ENCODE measurements at places on chromosomes 6 and 20.
A peak's percentile ranks its signal among the peaks of the same experiment; 100 is the strongest.

GRCh38 chr20:9359561-9360308 is 154.7 kb upstream of the LAMP5 start:
- DNase-seq, result peak; percentile 67

- DNase-seq, result peak; percentile 68
These were observed 806 bp downstream of the LEMD2 start for GRCh38 chr6:33787954-33788693.

- DNase-seq, result no peak
These were observed 810.7 kb downstream of the MAFB start for GRCh38 chr20:39878320-39878719.

GRCh38 chr20:49894073-49894470 is 21.3 kb downstream of the SPATA2 start:
- DNase-seq, result no peak

GRCh38 chr6:40585651-40586269 is 1.4 kb downstream of the LRFN2 start:
- DNase-seq, result peak; percentile 21

DNA sequence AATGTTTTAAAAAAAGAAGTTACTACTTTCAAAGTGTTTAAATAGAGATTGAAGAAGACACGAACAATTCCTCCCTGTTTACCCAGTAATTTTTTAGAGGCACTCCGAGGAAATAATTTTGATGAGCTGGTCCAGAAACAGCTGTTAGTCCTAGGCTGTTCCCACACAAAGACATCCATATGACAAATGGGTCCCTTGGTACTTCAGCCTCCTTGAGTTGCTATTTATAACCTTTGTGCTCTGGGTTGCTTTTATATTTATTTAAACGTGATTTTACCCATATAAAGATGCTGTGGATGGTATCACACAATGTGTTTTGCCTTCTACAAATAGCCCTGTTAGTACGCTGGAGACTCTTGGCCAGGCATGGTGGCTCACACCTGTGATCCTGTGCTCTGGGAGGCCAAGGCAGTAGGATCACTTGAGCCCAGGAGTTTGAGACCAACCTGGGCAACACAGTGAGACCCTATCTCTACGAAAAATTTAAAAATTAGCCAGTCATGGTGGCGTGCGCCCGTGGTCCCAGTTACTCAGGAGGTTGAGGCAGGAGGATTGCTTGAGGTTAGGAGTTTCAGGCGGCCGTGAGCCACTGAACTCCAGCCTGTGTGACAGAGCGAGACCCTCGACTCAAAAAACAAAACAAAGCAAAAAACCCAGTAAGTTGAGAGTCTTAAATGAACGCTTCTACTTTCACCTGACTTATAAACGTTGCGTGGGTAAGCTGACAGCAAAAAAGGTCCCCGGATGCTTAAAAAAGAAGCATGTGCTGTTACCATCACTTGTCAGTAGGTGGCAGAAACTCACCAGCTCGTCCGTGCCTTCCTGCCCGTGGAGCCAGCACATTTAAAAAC is 56.9 kb upstream of the ARMH2 start:
- peak; percentile 57 for DNase-seq

DNA sequence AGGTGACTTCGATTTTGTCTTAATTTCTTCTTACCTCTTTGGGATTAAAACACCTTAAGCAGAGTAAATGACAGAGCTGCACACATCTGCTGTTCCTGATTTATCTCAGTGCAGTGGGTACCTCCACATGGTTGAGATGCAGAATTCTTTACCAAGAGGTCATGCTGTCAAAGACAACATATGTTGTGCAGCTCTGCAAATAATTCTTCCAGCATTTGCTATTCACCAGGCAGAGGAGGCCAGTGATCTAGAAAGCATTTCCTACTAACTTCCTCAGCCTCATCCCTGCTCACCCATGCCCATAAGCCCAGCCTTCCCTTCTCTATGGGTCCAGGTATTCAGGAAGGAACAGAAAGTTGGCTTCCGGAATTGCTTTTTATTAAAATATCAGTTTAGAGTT is 109.3 kb downstream of the THBS2 start:
- DNase-seq, result no peak

DNA sequence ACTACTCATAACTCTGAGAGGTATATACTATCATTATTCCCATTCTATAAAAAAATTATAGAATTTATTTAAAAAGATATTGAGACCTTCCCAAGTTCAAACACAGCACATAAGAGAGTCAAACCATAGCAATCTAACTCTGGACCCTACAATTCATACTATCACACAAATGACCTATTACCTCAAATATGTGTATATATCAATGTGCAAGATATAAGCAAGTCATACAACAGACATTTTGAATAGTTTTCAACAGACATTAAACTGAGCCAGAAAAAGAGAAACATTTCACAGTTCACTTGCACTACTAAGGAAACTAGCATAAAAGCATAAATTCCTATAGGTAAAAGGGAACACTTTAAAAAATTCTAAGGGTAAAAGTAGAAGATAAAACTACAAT is 11.7 kb downstream of the PHIP start:
- no peak for DNase-seq

- no peak for DNase-seq
These were observed 568.2 kb downstream of the HDGFL1 start for GRCh38 chr6:23137611-23138010.

- DNase-seq, result no peak
These were observed 114.7 kb downstream of the PRIM2 start for GRCh38 chr6:57432157-57432556.

GRCh38 chr6:75563032-75563431 is 38.6 kb upstream of the SENP6 start:
- DNase-seq, result no peak

DNA sequence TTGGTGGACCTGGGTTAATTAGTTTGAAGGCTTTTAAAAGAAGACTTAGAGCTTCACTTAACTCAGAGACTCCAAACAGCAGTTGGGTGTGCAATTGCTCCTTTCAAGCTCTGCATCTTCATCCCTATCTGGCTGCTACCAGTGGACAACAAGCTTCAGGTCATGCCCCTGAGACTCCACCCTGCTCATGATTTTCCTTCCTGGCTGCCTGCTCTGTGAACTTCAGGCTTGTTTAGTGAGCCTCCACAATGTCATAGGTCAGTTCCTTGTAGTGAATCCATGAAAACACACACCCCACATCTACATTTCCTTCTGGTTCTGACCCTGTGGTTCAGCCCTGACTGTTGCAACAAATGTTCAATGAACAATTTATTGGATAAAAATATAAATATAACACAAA is 61.1 kb upstream of the MARCKS start:
- peak; percentile 48 for DNase-seq

DNA sequence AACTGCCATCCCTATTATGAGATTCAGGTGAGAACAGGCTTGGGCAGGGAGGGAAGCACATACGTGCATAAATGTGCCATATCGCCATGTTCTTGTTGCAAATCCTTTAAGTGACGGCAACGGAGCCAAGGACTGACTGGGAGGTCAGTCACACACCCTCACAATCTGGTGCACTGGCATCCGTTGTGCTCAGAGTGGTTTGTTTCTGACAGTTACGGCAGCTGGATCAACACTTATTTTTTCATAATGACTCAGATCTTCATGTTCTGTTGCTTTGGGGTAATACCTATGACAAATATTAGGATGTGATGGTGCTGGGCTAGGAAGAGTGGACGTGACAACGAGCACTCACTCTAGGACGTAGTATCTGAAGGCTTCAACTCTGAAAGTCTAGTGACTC is 56.2 kb upstream of the PREP start:
- DNase-seq, result no peak

DNA sequence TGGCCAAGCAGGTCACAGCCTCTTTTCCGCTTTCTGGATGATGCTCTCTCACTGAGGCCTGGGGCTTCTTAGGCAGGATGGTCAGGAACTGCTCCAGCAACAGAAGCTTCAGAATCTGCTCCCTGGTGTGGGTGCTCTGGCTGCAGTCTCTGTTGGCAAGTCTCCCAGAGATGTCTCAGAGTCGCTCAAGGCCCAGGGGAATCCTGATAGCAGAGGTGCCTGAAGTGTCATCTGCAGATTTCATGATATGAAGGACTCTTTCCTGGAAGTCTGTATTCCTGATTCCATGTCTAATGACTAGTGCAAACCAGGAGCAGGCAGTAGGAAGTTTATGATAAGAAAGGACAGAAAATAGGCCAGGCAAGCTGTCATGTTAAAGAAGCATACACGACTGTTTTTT is 20.3 kb downstream of the ZSCAN31 start:
- no peak for DNase-seq

DNA sequence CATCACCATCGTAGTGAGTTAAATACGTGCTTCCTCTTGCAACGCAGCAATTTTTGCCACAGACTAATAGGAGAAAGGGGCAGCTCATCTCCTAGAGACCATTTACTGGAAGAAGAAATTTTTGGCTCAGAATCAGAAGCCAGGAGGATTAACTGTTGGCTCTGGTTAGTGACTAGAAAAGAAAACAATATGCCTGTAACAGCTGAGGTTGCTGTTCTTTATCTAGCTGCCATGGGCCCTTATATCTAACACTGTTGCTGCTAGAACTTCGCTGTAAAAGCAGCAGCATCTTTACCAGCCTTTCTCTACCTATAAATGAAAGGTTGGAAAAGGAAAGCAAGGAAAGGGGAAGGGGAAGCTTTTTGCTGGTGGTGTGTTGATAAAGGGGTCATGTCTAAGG is 65.9 kb downstream of the FAM135A start:
- DNase-seq, result no peak

DNA sequence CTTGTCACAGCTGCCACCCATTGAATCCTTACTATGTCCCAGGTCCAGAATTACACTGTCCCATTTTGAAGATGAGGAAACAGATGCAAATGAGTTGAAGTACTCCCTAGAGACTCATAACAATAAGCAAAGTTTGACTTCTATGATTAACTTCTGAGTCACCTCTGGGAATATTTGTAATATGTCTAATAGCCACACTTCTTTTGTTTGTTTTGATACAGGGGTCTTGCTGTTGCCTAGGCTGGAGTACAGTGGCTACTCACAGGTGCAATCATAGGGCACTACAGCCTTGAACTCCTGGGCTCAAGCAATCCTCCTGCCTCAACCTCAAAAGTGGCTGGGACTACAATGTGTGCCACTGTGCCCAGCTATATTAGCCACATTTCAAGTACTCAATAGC is 11.4 kb upstream of the SOX12 start:
- no peak for DNase-seq

DNA sequence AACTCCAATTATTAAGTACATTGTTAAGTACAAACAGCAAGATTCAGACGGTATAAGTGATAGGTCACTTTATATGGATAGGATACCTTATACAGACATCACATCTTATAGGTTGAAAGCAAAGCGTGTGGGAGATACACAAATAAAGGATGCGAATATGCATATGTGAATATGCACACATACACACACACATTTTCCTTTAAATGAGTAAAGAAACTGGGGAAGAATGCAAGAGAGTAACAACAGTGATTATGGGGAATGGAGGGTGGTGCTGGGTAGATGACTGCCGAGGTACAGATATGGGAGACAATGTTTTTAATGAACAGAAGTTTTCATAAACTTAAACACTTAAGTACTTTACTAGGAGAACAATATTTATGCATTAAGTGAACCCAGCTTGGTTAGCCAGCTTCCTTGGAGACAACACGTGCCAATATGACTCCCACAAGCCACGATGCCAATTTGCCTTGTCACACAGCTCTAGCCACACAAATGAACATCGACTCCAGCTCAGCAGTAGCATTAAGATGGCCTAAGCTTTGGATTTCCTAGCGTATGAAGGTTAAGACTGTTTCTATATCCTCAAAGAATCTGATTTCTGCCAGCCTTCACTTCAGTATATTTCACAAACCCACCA is 96.6 kb downstream of the EPB41L2 start:
- DNase-seq, result no peak

- DNase-seq, result no peak
These were observed 1372.1 kb downstream of the EPHA7 start for GRCh38 chr6:92047152-92047850.

GRCh38 chr6:156748504-156748903 is 28.7 kb upstream of the ARID1B start:
- DNase-seq, result no peak

DNA sequence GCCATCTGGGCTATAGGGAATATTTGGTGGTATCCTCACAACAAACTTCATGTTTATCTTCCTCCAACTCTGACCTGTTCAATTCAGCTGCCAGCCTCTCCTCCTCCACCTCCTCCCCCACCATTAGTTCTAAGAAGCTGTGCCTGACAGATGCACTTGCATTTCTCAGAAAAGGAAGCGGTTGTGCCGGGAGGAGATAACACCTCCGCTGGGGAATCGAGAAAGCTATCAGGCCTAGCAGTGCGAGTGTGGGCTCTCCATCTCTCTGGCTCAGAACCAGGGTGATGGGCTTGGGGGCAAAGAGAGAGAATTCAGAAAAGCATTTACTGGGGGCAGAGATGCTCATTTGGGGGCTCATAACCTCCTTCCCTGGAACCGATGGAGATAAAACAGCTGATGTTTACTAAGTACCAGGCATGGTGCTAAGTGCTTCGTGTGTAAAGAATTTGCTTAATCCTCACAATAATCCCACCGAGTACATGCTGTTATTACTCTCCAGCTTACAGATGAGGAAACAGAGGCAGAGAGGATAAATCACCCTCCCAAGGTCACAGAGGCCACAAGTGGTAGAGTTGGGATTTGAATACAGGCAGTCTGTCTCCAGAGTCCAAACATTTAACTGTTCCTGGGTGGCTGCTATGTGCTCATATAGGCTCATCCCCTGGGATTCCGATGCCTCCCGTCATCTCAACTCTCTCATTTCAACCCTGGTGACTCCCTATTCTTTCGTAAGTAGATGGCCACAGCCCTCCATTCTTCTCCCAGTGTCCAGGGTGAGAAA is 38.3 kb downstream of the COX4I2 start:
- DNase-seq, result peak; percentile 40

GRCh38 chr20:48460681-48461080 is 367.1 kb downstream of the PREX1 start:
- DNase-seq, result no peak

DNA sequence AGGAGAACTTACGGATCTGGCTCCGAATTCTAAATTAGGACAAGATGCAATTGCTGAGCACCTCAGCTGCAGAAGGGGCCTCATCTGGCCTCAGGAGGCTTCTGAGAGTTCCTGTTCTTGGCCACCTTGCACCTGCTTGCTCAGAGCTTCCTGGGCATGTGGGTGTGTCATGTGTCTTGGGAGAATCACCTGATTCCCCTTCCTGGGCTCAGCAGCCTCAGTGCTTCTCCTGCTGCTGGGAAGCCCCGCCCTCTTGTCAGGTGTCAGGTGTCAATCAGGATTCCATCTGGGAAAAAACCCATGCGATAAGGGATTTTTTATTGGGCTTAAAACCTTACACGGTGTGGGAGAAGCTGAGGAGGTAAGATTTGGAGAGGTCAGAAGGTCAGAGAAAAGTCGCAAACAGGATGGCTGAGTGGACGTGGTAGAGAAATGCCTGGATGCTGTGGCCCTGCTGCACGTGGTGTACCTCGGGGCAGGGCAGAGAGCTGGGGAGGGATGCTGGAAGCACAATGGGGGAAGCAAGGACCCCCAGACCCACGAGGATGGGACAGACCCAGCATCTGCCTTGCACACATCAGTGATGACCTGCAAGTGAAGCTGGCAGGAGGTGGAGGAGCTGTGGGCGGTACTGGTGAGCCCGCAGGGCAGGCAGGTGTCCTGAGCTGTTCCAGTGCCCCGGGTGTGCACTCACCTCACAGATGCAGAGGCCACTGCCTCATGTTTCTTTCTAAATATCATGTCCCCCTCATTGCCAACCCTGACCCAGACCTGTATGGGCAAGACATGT is 170.8 kb downstream of the CDH4 start:
- no peak for DNase-seq

Data from colonic mucosa (tissue), 4 donors.